ENCODE measurements at places on chromosomes 16 and 17. TPM values are rescaled to one million over a fixed set of nuclear protein-coding genes. Genes with fewer than 3 reads are reported as not detected.
A peak's percentile ranks its signal among the peaks of the same experiment; 100 is the strongest.

Gene OR4D2
- not detected for total RNA-seq

Gene SLC25A10
- 70.8 TPM for total RNA-seq

DNA sequence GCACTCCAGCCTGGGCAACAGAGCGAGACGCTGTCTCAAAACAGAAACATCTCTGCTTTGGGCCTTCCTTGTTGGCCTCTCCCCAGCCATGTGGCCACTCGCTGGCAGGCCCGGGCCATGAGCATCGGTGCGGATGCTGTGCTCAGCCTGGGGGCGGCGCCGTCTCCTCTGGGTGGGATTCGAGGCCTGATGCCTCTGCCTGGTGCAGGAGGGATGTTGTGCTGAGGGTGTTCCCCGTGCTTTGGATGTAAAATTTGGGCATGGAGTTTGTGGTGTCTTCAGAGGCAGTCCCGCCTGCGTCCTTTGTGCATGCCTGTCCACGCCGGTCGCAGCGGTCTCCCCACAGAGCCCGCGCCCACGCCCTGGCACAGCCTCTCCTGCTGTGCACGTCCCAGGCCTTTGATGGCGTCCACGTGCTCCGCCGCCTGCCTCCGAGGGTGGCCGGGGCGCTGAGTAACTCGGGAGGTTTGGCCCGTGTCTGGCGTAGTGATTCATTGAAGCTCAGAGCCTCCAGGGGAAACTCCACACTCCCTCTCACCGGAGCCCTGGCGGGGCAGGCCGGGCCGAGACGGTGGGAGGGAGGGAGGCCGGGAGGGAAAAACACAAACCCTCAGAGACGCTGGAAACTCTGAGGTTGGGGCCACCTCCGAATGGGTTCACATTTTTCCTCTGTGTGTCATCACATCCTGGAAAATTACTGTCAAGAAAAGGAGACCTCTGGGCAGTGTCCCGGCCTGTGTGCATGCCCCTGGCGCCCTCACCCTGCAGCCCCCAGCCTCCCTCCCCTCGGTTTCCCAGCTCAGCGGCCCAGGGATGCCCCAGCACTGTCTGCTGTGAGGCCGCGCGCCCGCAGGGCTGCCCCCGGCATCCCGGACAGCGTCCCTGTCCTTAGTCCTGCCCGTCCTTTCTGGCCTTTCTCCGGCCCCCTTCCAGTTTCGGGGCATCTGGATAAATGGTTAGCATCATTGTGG lies 19.0 kb downstream of the CENPX start:
- H3K36me3 ChIP-seq: no peaks in the 10 kb centered on the region
- peak; percentile 84 for DNase-seq
- H3K27ac ChIP-seq: peak overlapping the region; percentile 86
- H3K4me1 ChIP-seq: peaks cover 60% of the 10 kb centered on the region
- H3K27me3 ChIP-seq: no peaks in the 10 kb centered on the region
- no peak overlapping the region for H3K4me3 ChIP-seq

DNA sequence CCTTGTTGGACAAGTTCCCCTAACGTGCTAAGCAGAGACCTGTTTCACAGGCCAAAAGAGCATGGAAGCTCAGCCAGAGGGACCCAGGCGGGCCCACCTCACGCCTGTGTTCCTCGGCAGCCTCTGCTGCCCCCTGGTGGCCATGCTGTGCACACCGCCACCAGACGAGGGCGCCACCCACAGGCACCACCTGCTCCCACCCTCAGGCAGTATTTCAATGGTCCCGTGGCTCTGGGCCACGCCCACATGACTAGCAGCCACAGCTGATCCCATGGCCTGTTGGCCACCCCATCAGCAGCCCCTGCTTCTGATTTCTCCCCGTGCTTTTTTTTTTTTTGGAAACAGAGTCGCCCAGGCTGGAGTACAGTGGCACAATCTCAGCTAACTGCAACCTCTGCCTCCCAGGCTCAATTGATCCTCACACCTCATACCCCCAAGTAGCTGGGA lies 18.9 kb downstream of the MPG start:
- DNase-seq: peak; percentile 41
- no peak overlapping the region for H3K4me3 ChIP-seq
- no peak overlapping the region for H3K27ac ChIP-seq
- no peaks in the 10 kb centered on the region for H3K36me3 ChIP-seq
- H3K27me3 ChIP-seq: no peaks in the 10 kb centered on the region
- H3K4me1 ChIP-seq: no peaks in the 10 kb centered on the region

Gene KLHL11
- 22.4 TPM for total RNA-seq

DNA sequence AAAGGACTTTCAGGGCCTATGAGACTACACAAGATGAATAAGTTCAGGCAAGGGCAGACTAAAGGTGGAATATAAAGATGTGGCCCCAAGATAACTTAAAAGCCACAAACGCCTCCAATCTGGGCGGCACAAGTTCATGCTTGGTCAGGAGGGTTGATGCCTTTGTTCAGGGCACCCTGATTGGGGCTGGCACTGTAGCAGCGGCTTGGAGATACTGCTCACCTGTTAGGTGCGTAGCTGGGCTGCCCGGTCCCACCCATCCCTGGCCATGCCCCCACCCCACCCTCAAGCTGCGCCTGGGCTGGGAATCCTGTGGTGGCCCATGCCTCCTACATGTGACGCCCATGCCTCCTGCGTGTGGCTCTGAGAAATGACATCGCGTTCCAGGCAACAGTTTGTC lies 12.5 kb upstream of the SLC13A2 start:
- no peak overlapping the region for H3K4me3 ChIP-seq
- no peak overlapping the region for H3K27ac ChIP-seq
- no peaks in the 10 kb centered on the region for H3K36me3 ChIP-seq
- H3K27me3 ChIP-seq: peaks cover 5% of the 10 kb centered on the region
- H3K4me1 ChIP-seq: no peaks in the 10 kb centered on the region

All from HCT116 (cell line).